Activated T-helper 1 cell treated with anti-CD3 and anti-CD28 coated beads, Interleukin-2, amount 50 U/mL, for 16 hours (primary cell): ENCODE measurements at places on chromosomes 3 and 15.
A peak's percentile ranks its signal among the peaks of the same experiment; 100 is the strongest.

GRCh38 chr3:242602-243355 lies 46.2 kb downstream of the CHL1 start:
- no peak for DNase-seq

DNA sequence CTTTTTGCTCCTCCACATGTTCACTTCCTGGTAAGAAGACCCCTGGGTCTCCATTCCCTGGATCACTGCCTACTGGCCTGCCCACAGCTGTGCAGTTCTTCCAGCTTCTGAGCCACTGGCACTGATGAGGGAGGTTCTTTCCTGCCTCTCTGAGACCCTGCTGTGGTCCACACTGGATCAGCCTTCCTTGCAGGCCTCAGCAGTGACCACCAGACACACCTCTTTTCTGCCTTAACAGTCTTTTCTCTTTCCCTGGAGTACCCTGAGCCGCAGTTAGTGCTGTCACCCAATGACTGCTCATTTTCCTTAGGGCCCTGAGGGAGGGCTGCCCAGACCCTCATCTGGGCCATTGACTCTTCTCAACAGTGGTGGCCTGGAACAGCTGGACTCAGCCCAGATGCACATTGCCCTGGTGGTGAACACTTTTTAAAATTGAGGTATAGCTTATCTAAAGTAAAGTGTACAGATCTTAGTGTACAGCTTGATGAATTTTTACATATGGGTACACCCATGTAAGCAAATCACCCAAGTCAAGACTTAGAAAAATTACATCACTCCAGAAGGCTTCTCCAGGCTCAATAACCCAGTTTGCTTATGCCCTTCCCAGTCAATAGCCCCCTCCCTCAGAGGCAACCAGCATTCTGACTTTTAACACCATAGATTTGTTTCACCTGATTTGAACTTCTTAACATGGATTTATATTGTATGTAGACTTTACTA lies 32.8 kb upstream of the C3orf80 start:
- DNase-seq, result no peak

DNA sequence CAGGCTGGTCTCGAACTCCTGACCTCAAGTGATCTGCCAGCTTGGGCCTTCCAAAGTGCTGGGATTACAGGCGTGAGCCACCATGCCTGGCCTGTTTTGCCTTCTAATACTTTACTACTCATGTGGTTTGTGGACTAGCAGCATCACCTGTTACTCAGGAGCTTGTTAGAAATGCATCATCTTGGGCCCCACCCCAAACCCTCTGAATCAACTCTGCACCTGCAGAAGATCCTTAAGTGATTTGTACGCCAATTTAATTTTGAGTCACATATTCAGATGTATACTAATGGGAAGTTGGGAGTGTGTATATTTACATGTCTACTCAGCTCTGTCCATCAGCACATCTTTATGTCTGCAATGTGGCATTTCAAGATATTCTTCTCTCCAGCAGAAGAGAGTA lies 6.1 kb downstream of the TBC1D21 start:
- DNase-seq, result no peak

DNA sequence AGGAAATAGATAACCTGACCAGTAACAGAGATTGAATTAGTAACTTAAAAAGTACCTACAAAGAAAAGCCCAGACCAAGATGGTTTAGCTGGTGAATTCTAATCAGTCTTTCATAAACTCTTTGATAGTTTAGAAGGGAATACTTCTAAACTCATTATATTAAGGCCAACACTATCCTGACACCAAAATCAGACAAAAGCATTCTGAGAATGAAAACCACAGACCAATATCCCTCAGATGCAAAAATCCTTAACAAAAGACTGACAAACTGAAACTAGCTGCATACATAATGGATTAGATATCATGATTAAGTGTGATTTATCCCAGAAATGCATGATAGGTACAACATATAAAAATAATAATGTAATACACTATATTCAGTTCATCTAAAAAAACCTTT lies 115.6 kb downstream of the RFX7 start:
- DNase-seq, result no peak

GRCh38 chr15:83108266-83109219 lies 1.1 kb downstream of the TM6SF1 start:
- DNase-seq, result no peak

GRCh38 chr3:12496453-12496761 lies 12.1 kb downstream of the TSEN2 start:
- DNase-seq, result no peak

DNA sequence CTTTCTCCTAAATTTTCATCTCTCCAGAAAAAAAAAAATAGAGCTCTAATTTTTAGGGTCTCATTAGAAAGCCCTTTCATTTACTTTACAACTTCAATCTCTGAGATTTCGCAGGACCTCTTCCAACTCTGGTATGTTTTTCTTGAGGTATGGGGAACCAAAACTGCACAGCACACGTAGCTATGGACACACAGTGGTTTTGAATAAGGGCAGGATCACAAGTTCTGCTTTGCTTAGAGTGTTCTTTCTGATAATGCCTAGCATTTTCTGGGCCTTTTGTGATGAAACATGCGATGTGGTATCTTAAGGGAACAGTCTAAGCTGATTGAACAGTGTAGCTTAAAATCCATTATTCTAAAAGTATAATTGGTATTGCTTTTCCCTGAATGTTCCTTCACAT lies 25.3 kb downstream of the ZNF592 start:
- DNase-seq, result no peak

DNA sequence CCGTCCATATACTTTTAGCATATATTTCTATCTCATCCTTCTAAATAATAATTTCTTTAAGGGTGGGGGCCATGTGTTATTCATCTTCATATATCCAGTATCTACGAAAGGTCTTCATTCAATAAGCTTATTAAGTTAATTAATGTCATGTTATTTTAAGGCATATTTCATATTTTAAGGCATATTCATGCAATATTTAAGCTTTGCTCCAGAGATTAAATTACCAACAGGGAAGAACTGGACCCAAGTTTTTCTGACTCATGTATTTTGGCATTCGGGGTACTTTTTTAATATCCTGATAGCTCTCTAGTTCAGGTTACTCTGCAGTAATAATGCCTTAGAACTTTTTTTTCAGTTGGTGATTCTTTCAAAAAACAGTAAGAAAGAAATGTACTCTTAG lies 27.4 kb downstream of the PHC3 start:
- no peak for DNase-seq

DNA sequence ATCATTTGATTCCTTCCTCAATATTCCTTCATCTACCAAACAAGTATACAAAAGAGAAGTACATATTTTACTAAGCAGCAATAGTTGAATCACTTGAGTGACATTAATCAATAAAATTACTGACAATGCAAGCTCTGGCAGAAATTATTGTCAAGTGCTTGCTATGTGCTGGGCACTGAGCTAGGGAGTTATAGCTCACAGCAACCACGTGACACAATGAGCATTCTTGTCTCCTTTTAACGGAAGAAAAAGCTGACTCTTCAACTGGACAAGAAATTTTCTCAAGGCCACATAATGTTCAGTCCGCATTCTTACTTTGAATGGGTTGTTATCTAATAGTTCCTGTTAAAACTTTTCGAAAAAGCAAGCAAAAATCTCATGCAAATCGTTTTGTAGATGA lies 500.1 kb downstream of the PYDC2 start:
- DNase-seq, result no peak

- no peak for DNase-seq
Measured at GRCh38 chr15:31590609-31591008, 264.0 kb downstream of the KLF13 start.

DNA sequence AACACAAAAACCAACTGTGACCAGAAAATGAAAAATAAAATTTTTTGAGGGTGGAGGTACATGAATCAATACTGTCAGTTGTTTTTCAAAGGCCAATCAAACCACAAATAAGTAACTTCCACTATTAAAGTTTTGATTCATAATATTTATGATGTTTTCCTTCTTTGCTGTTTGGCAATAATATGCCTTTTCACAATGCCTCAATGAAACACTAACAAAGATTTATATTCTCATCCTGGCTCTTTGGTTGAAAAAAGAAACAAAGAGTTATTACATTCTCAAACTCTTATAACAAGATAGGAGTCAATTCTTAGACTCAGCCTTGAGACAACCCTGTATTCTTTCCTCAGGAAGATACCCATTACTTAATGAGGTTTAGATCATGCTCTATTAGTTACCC lies 63.1 kb downstream of the C3orf70 start:
- DNase-seq, result no peak

GRCh38 chr3:9932843-9933560 lies 632 bp upstream of the CRELD1 start:
- peak; percentile 72 for DNase-seq

- DNase-seq, result no peak
Measured at GRCh38 chr15:57259568-57260040, 116.7 kb upstream of the CGNL1 start.

DNA sequence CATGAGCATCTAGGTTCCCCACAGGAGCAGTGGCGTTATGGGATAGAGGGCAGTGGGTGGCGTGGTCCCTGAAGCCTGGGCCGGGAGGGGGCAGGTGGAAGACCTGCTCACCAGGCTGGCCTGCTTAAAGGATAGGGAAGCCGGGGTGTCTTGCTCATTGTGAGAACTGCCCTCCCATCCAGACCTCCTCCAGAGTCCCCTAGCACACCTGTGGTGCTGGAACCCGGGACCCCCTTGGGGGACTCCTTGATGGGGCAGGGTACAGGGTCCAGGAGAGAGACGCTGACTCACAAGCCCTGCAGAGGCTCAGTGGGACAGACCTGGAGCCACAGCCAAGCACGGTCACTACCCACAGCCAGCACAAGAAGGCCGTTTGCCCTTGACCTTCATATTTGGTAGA lies 2.8 kb upstream of the RHCG start:
- DNase-seq, result no peak

DNA sequence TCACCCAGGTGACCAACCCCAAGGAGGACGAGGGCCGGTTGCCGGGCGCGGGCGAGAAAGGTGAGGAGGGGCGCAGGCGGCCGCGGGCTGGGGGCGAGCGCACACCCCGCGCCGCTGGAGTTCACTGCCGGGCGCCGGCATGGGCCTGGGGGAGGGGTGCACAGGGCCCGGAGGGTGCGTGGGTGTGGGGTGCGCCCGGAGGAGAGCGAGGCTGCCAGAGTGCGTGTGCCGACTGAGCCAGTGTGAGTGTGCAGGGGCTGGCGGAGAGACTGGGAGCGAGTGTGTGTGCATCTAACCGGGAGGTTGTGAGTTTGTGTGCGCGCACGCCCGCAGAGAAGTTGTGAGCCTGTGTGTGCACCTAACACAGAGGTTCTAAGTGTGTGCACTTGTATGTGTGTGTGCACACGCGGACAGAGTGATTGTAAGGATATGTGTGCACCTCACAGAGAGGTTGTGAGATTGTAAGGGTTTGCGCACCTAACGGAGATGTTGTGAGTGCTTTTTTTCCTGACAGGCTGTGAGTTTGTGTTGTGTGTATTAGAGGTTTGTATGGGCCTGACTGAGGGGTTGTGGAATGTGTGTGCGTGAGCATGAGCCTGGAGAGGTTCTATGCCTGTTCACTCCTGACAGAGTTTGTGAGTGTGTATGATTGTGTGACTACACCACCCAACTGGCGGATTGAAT lies 681 bp downstream of the CTDSPL start:
- no peak for DNase-seq

DNA sequence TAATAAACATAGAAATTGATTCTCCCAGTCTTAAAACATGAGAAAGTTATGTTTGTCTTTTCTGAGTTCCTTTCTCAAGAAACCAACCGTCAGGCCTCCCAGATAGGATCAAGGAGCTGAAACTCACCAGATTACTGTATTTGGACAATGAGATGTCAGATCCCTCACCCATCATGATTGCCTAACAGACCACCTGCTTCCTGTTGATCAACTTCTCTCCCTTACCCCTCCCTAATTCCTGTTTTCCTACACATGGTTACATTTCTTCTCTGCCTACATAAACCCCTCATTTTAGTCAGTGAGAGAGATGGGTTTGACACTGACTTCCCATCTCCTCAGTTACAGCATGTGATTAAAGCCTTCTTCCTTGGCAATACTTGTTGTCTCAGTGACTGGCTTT lies 917.5 kb downstream of the FHIT start:
- no peak for DNase-seq

GRCh38 chr3:127287840-127288239 lies at the start of gene PRR20G:
Gene PRR20G (minus strand): TSS chr3:127288046. CDS start chr3:127287365, 681 bp downstream.
- no peak for DNase-seq
